Brain (organoid and tissue), 16 donors: ENCODE measurements at places on chromosomes 3 and 15.

GRCh38 chr3:195207731-195208130, 63.2 kb downstream of the XXYLT1 start:
- DNase-seq: peak; percentile 56

- no peak for DNase-seq
These were observed 342.2 kb downstream of the FOXP1 start for GRCh38 chr3:71241246-71241901.

- no peak for DNase-seq
These were observed 60.9 kb downstream of the MORC1 start for GRCh38 chr3:109057056-109057455.

DNA sequence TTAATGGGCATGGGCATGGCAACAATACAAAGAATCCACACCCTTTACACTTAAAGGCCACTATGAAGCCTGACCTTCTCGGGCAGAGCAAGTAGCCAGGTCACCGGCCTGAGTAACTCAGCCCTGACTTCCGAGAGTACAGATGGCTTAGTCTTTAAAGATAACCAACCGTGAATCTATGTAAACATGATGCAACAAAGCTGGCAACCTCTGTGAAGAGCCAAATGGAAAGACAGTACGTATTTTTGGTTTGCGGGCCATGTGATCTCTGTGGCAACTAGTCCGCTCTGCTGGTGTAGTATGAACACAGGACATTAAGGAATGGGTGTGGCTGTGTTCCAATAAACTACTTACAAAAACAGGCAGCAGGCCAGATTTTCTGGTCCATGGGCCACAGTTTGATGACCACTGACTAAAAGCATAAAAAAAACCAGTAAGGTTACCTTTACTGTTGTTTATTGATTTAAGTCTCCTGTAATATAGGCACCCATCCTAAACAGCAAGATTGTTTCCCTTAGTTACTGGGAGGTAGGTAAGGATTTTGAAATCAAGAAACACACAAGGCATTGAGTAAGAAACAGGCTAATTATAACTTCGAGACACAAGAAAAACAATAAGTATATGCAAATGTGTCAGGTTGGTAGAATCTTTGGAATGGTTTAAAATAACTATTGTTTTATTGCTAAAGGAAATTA, 14.5 kb downstream of the RIOX2 start:
- no peak for DNase-seq

DNA sequence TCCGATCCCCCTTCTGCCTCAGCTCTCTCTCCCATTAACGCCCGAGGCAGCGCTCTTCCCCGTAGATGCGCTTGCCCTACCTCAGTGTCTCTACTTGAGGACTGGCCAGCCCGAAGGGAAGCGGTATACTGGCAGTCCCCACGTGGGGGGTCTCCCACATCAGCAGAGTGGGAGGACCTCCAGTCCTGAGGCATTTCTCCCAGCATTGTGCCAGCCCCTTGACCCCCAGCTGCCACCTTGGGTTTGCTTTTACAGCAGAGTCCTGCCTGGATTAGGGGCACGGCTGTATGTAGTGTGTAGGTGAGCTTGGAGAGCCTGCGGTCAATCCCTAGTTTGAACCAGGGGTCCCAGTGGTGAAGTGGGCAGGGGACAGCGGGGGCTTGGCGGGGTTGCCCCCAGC, 767 bp downstream of the SEMA3F start:
- peak; percentile 44 for DNase-seq

DNA sequence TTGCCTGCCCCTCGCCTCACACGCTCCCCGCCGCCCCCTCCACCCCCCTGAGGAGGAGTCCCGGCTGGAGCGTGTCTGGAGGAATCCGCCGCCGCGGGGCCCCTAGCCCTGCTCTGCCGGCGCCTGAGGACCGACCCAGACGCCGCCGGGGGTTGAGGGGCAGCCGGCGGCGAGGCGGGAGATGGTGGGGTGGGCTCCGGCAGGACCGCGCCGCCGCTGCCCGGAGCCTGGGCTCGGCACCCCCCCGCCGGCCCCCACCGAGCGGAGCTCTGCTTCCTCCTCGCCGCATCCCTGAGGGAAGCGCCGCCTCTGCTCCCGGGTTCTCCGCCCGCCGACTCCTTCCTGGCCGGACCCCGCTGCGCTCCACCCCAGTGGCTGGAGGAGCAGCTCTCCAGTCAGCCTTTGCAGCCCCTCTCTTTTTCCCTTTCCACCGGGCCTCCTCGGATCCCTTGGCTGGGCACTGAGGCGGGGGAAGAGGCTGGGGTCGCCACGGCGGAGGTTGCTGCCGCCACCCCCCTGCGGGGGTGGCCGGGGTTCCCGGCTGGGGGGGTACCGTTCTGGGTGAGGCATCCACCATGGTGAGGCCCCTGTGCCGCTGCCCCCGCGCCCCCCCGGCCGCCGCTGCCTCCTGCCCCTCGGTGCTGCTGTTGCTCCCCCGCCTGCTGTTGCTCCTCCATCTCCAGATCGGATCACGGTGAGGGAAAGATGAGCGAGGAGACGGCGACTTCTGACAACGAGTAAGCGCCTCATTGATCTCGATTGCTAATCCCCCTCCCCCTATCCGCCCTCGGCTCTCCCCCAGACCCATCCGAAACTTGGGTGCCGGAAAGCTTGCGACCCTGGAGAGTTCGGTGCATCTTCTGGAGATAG, at the start of gene SPRED1:
Gene SPRED1, plus strand, starts transcription at position 356 of the 870 bp plus-strand sequence. Its CDS starts 350 bp downstream, at position 706.
- peak; percentile 31 for DNase-seq

DNA sequence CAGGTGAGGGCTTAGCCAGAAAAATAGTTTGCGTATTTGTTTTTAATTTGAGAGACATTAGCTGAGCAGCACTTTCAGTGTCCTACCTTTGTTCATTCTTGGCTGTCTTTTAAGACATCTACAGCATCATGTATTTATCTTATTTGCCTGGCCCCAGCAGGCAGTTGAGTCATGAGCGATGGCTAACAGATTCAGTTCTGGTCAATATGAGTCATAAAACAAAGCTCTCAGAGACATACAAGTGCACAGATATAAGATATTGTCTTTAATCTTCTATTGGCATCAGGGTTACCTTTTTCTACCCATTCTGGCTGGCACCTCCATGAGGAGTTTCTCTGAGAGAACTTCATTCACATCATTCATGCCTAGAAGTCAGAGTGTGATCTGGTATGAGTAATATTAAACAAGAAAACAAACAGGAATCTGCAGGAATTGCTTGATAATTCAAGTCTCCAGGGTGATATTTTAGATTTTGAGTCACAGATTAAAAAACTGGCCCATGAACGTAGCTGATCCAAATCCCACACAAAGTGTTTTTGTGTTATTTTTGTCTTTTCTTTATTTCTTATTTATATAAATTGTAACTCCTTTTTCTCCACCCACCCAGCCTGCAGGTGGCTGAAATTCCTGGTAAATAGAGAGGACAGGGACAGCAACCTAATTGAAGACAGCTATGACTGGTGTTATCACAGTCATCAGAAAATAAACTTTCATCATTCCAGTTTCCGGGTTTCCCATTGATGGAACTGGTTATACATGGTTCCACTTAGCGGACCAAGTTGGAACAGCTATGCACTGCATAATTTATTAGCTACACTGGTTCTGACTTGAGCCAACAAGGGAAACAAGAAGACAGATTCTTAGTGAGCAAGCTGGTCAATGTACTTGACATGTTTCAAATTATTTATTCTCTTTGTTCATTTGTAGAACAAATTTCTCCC, 47.3 kb downstream of the PLSCR2 start:
- DNase-seq: no peak

- DNase-seq: no peak
These were observed 86.1 kb downstream of the XXYLT1 start for GRCh38 chr3:195184716-195185421.

GRCh38 chr3:54121414-54122323, 683 bp upstream of the CACNA2D3 start:
- no peak for DNase-seq

- DNase-seq: no peak
These were observed 210.1 kb downstream of the TBC1D2B start for GRCh38 chr15:77867266-77868047.

DNA sequence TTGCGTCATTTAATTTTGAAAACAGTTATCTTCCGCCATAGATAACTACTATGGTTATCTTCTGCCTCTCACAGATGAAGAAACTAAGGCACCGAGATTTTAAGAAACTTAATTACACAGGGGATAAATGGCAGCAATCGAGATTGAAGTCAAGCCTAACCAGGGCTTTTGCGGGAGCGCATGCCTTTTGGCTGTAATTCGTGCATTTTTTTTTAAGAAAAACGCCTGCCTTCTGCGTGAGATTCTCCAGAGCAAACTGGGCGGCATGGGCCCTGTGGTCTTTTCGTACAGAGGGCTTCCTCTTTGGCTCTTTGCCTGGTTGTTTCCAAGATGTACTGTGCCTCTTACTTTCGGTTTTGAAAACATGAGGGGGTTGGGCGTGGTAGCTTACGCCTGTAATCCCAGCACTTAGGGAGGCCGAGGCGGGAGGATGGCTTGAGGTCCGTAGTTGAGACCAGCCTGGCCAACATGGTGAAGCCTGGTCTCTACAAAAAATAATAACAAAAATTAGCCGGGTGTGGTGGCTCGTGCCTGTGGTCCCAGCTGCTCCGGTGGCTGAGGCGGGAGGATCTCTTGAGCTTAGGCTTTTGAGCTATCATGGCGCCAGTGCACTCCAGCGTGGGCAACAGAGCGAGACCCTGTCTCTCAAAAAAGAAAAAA, 1.2 kb downstream of the B2M start:
- no peak for DNase-seq

GRCh38 chr3:54827776-54828175, 100.1 kb downstream of the LRTM1 start:
- DNase-seq: no peak

GRCh38 chr3:137121704-137122314, 164.0 kb downstream of the IL20RB start:
- DNase-seq: no peak

- DNase-seq: no peak
These were observed 123.1 kb downstream of the ZNF609 start for GRCh38 chr15:64583519-64583918.

- DNase-seq: no peak
These were observed 23.0 kb upstream of the BFSP2 start for GRCh38 chr3:133376810-133377209.

DNA sequence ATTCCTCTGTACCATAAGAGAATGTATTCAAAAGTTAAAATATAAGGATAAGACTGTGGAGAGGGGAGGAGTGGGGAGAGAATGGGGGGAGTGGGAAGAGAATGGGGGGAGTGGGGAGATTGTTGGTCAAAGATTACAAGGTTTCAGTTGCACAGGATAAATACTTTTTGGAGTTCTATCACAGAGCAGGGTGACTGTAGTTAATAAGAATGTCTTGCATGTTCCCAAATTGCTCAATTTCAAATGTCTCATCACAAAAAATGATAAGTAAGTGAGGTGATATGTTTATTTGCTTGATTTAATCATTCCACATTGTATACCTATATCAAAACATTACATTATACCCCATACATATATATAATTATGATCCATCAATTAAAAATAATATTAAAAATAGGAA, 23.0 kb upstream of the MEF2A start:
- no peak for DNase-seq

GRCh38 chr3:56980798-56981390, 79.6 kb upstream of the SPATA12 start:
- no peak for DNase-seq
